Anterior cingulate cortex (tissue), 58 donors: ENCODE measurements at places on chromosomes 6 and 20.
A peak's percentile ranks its signal among the peaks of the same experiment; 100 is the strongest.

GRCh38 chr6:129235167-129236000 lies 352.4 kb downstream of the LAMA2 start:
- no peak for DNase-seq

DNA sequence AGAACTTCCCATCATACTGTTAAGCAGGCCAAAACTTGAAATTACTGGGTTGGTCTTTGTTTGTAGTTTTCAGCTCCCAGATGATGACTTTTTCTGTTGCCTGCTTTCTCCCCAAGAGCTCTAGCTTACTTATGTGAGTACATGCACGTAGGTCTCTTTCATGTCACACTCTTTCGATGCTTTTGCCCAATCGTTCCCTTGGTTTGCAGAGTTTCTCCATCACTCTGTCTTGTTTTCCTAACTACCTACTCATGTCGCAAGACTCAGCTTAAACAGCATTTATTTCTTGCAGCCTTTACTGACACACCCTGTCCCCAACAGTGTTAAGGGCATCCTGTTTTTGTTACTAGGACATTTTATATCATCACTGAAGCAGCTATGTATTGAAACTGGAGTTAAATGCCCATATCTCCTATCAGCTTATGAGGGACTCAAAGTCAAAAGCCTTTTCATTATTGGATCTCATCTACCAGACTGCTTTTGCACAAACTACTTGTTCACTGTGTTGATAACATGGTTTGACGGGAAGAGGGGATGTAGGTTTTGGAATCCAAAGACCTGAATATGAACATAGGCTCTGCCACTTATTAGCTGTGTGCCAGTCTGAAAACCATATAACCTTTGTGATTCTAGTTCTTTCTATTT lies 2.9 kb downstream of the ARG1 start:
- DNase-seq = no peak

- DNase-seq = no peak
Measured at GRCh38 chr6:143575901-143576426, 64.4 kb upstream of the FUCA2 start.

DNA sequence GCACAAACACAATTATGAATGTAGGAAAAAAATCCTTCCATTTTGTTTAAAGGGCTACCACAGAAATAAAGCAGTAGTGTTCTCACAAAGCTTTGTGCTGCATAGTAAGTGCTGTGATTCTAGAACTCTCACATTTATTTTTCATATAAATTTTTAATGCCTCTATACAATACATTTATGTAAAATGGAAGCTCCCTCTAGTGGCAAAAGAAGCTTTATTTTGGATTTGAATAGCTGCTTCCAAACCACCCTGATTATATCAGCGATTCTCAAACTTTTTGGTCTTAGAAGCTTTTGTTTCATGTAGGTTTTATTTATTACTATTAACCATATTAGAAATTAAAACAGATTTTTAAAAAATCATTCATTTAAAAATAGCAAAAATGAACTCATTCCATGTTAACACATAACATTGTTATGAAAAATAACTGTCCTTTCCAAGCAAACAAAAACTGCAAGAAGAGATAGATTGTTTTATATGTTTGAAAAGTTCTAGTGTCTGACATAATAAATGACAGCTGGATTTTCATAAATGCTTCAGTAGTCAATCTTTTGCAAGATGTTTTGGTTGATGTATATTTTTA lies 38.4 kb downstream of the HS3ST5 start:
- no peak for DNase-seq

- DNase-seq = no peak
Measured at GRCh38 chr6:163985710-163986109, 571.2 kb downstream of the QKI start.

DNA sequence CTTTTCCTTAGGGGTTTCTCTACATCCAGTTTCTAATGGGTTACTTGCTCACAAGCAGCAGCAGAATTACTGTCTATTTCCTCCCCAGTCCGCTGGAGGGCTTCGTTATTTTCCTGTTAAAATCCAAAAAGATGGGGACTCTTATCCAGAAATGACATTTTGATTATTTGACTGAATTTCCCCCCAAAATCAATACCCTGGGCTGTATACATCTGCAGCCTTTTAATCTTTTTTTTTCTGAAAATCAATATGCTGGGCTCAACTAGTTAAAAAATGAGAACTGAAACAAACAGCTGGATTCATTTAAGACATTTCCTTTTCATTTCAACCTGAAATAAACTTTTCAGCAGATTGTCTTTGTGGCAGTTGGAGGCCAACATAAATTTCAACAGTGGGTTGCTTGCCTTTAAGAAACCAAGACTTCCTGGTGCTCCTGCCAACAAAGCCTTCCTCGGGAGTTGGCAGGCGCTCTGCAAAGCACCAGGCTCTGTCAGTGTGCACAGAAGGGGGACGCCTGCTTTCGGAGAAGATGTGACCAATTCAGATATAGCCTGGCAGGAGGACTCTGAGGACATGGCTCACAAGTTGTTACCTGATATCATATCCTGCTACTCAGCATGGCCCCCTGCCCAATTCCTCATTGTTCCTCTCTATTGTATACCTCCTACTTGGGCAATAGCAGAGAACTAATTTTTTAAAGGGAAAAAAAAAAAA lies 204.7 kb upstream of the ARG1 start:
- peak; percentile 42 for DNase-seq

DNA sequence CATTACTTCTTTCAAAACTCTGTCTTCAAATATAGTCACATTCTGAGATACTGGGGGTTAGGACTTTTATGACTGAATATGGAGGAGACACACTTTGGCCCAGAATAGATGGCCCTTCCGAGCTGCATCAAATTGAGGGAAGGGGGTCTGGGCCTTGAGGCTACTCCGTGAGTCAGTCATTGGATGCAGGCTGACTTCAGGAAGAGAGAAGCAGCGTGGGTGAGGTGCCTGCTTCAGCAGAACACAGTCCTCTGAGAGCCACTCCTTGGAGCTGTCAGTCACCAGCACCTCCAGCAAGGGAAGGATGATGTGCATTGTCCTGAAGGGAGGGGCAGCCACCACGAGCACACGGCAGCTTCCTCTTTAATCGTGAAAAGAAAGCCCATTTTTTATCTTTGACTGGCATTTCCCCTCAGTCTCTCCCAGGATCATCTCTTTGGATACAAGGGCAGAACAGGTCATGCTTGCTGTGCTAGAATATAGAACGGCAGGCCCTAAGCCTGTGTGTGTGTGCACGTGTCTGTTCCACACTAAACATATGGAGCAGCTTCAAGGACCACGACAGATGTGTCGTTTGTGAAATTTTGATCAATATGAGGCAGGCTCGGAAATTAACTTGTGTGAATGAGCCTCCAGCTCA lies 721.6 kb downstream of the KIF16B start:
- no peak for DNase-seq

DNA sequence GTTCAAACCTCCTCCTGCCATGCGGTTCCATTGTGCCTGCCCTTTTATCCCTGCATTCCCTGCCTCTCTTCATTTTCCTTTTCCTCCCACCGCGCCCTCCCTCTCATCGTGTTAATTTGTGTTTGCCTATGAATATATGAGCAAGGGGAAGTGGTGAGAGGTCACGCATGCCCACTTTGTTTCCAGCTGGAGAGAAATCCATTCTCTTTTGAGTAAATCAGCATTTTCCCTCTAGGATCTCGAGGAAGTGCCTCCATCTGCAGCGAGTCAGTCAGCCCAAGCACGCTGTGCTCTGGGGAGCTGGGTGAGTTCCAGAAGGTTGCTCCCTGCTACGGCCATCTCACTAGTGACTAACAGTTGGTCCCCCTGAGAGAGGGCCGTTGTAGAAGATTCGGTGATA lies 42.9 kb downstream of the CDH26 start:
- no peak for DNase-seq

- DNase-seq = no peak
Measured at GRCh38 chr6:89482126-89482525, 49.2 kb downstream of the ANKRD6 start.

DNA sequence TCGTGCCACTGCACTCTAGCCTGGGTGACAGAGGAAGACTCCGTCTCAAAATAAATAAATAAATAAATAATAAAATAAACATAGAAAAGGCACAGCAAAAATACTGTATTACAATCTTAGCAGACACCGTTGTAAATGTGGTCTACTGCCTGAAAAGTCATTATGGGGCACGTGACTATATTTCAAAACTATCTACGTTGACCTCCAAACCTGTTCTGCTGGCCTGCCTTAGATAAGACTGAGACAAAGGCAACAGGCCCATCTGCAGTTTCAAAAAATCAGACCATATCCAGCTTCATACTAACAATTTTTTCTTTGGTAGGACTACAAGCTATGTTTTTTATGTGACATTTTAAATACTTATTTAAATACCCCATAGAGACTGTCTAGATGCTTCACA lies 59.1 kb downstream of the AGPAT4 start:
- no peak for DNase-seq

DNA sequence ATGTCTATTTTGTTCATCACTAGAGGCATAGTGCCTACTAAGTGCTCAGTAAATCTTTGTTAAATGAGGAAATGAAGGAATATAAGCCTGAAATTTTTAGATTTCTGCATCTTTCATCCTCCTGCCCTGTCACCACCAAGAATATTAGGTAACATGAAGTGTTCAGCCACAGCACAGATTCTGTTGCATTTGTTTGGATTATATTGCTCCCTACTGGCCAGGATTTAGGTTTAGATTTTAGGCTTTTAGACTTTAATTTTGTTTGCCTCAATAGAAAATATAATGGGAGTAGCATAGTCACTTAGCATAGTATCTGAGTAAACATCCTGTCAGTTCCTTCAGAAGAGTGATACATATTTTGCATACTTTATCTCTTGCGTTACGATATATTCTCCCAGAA lies 14.2 kb downstream of the FARS2 start:
- no peak for DNase-seq

- no peak for DNase-seq
Measured at GRCh38 chr6:130761286-130761685, 65.9 kb upstream of the SMLR1 start.

DNA sequence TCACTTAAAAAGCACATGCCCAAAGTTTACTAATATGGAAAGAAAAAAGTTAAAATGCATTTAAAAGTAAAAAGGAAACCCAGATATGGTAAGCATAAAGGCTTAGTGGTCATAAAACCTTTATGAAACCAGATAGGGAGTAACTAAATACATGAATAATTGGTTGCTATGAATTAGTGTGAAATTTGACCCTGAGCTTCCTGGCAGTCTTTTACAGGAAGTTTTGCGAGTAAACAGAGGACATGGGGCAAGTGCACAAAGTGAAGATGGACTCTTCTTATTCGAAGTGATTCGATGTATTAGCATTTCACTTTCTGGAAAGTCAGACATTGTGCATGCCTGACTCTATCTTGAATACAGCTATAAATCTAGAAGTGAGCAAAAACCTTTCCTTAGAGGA lies 90.9 kb upstream of the MLIP start:
- no peak for DNase-seq

GRCh38 chr6:39209360-39209811 lies 19.9 kb downstream of the KCNK5 start:
- DNase-seq = no peak

- DNase-seq = no peak
Measured at GRCh38 chr20:64080013-64080812, at the start of gene OPRL1. Gene OPRL1, plus strand, starts transcription at chr20:64080082. Its CDS starts 12,639 bp downstream, at chr20:64092721.

- no peak for DNase-seq
Measured at GRCh38 chr6:130743175-130743574, 84.0 kb upstream of the SMLR1 start.

DNA sequence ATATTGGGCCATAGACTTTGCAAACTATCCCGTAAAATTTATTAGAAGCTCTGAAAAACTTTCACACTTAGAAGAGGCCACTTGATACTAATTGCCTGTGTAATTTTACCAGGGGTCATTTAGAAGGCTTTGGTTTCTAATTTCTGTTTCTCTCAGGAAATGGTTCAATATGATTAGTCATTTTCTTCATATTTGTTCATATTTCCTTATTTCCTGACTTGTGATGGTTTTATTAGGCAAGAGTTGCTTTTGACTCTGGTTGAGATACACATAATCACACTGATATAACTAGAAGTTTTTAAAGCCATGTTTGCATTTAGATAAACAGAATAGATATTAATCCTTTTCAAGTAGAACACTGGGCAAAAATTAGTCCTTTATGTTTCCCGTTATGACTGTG lies 11.8 kb upstream of the HBS1L start:
- DNase-seq = no peak

DNA sequence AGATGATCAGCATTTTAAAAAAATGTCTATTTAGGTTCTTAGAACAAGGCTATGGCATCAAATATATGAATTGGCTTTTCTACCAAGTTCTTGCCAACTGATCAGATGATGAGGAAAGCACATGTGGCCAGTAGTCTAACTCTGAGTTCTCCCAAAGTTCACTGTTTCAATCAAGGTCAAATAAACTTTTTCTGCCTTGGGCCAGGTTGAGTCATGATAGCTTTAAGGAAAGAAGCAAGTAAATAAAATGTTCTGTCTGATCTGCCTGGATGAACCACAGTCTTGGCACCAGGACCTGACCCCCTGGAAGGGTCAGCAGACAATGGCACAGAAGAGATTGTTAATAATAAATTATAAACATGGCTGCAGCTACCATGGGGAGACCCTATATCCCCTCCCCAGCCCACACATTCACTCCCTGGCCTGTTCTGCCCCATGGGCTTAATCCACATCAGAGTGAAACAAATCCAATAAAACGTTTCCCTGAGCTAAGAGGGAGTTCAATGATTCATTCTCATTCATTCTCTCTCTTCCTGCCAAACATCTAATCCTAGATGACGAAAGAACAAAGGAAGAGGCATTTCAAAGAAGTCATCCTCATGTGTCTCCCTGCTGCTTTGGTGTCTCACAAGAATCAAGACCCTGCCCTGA lies 661.6 kb downstream of the DHX35 start:
- DNase-seq = no peak

GRCh38 chr6:163383912-163384311 lies 30.6 kb upstream of the QKI start:
- no peak for DNase-seq

DNA sequence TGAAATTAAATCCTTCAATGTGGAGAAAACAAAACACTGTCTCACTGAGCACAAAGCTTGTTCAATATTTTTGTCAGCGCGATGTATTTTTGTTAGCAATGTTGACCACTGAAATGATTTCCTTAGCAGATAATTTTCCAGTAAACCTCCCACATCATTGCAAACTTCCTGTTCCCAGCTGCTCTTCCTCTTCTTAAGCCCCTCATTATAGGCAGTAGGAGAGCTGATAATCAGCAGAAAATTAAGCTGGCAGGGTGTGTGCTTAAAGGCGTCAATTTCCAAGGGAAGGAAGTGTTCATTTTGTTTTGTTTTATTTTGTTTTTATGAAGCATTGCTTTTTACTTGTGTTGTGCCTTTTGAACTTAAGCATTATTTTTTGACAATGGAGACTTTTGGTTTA lies 29.1 kb upstream of the TMEM14A start:
- no peak for DNase-seq

DNA sequence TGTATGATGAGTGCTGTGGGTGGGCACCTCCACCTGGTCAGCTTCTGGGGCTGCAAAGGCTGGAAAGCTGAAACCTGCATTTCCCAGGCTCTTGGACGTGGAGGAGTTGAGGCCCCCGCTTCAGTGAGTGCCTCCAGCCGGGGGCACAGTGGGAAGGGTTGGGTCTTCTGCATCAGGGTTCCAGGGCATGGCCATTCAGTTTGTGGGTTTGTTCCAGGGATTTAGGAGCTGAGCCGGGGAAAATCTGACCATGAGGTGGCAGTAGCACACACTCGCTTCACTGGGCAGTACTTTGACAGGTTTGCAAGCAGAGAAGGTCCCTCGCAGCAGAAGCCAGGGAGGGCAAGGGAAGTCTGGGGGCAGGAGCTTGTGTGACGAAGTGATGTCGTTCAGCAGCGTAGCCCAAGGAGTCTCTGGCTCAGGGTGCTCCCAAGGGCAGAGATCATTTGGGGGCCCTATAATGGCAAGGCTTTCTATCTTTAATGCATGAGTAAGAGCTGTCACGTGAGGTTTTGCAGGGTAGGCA lies 69.5 kb upstream of the SULF2 start:
- DNase-seq = no peak

GRCh38 chr20:59560588-59561227 lies 43.6 kb upstream of the PHACTR3 start:
- DNase-seq = no peak
